Upper lobe of right lung (tissue), 1 donor: ENCODE measurements at places on chromosomes 2 and 18. TPM values are rescaled to one million over a fixed set of nuclear protein-coding genes. Genes with fewer than 3 reads are reported as not detected.

DNA sequence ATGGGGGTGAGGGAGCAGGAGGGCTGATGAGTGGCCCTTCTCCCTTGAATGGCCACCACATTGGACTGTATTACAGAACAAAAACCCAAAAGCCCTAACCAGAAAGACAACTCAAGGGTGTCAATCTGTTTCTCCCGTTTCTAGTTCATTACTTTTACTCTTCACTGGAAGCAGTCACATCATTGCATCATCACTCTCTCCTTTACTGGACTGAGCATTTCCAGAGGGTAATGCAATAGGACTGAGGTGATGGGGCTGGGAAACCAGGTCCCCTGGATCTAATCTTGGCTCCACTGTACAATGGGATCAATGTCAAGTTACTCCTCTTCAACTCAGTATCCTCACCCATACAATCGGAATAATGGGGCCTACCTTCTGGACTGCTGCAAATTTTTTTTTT, 56.1 kb downstream of the BCL2 start:
- no peaks in the 10 kb centered on the region for H3K27me3 ChIP-seq
- no peak overlapping the region for H3K27ac ChIP-seq
- no peak for DNase-seq
- H3K4me3 ChIP-seq = no peak overlapping the region
- H3K4me1 ChIP-seq = peaks cover 25% of the 10 kb centered on the region

GRCh38 chr18:38847326-38847725, 1281.7 kb upstream of the CELF4 start:
- no peak overlapping the region for H3K4me3 ChIP-seq
- no peaks in the 10 kb centered on the region for H3K4me1 ChIP-seq
- no peak overlapping the region for H3K27ac ChIP-seq
- H3K36me3 ChIP-seq = no peaks in the 10 kb centered on the region

DNA sequence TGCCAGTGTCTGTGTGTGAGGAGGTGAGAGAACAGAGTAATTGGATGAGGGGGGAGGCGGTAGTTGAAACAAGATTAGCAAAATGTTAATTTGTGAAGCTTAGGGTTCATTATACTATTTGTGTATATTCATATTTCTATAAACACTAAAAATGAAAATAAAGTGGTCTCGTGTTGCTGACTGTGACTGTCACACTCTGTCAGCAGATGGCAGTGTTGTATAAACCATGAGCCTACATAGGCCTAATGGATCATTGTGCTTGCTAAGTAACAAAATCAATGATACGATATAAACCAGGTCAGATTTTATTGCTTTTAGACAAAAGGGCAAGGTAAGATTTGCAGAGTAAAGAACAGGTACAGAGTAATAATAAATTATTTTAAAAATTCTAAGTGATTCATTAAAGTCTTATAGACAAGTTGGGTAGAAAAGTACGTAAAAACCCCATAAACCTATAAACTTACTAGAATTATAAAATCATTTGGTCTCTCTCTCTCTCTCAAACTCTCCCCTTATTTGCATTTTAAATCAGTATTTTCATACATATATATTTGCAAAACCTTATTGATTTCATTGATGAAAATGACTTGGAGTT, 182.7 kb downstream of the RPIA start:
- no peak overlapping the region for H3K27ac ChIP-seq
- H3K36me3 ChIP-seq = no peaks in the 10 kb centered on the region
- no peak for DNase-seq
- H3K27me3 ChIP-seq = no peaks in the 10 kb centered on the region
- H3K4me1 ChIP-seq = no peaks in the 10 kb centered on the region

DNA sequence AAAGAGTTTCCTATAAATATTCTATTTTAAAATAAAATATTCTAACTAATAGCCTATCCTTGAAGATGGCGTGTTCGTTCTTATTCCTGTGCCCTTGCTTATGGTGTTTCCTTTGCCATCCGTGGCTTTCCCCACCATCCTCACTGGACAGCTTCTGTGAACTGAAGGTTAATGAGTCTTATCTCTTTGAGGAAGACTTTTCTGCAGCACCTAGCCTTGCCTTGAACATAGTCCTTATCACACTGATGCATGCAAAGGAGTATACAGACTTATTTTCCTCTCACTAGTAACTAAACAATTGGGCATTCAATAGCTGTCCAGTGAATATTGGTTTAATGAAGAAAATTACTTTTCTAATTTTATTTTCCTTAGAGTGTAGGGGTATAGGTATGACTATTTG, 88.1 kb downstream of the GULP1 start:
- DNase-seq = no peak
- no peaks in the 10 kb centered on the region for H3K27me3 ChIP-seq
- no peaks in the 10 kb centered on the region for H3K4me1 ChIP-seq
- H3K4me3 ChIP-seq = no peak overlapping the region

CPLX4 gene
- total RNA-seq = not detected

- H3K36me3 ChIP-seq = no peaks in the 10 kb centered on the region
- H3K4me1 ChIP-seq = no peaks in the 10 kb centered on the region
- no peak overlapping the region for H3K4me3 ChIP-seq
- H3K27me3 ChIP-seq = no peaks in the 10 kb centered on the region
Observed at GRCh38 chr2:196415384-196415783, 224.1 kb upstream of the CCDC150 start.

EMILIN1 gene
- 84.6 TPM for total RNA-seq

CLIP4 gene
- total RNA-seq = 61.1 TPM

GRCh38 chr2:121689356-121689755, 40.1 kb upstream of the CLASP1 start:
- no peak overlapping the region for H3K27ac ChIP-seq
- no peaks in the 10 kb centered on the region for H3K36me3 ChIP-seq
- no peaks in the 10 kb centered on the region for H3K4me1 ChIP-seq
- no peak for DNase-seq
- no peaks in the 10 kb centered on the region for H3K27me3 ChIP-seq
- no peak overlapping the region for H3K4me3 ChIP-seq

VAMP8 gene
- total RNA-seq = 235 TPM

MAPK4 gene
- total RNA-seq = 7.0 TPM

- no peak overlapping the region for H3K4me3 ChIP-seq
- H3K4me1 ChIP-seq = no peaks in the 10 kb centered on the region
- peaks cover 5% of the 10 kb centered on the region for H3K36me3 ChIP-seq
- H3K27me3 ChIP-seq = no peaks in the 10 kb centered on the region
- DNase-seq = no peak
Observed at GRCh38 chr2:19963386-19963785, 26.5 kb downstream of the WDR35 start.

DNA sequence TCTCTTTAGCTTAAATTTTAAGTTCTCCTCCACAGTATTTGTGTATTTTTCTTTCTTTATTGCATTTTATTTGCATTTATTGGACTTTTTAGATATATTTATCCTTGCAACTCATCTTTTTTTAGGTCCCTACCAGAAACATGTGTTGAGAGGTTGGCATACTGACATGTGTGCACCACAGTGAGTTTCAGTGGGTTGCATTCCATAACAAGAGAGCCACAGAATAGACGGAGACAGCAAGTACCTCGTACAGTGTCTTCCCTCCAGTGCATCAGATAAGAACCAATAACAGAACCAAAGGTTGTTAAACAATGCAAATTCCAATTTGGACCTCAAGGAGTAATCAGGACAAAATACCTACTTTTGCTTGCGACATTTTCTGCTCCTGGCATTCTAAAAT, 111.9 kb downstream of the DNAH7 start:
- no peaks in the 10 kb centered on the region for H3K36me3 ChIP-seq
- H3K4me1 ChIP-seq = no peaks in the 10 kb centered on the region
- DNase-seq = no peak
- no peak overlapping the region for H3K4me3 ChIP-seq

TLX2 gene
- total RNA-seq = not detected

GRCh38 chr2:193988784-193989183, 1668.2 kb upstream of the SLC39A10 start:
- no peak for DNase-seq
- H3K27me3 ChIP-seq = no peaks in the 10 kb centered on the region
- H3K27ac ChIP-seq = no peak overlapping the region
- no peak overlapping the region for H3K4me3 ChIP-seq

DNA sequence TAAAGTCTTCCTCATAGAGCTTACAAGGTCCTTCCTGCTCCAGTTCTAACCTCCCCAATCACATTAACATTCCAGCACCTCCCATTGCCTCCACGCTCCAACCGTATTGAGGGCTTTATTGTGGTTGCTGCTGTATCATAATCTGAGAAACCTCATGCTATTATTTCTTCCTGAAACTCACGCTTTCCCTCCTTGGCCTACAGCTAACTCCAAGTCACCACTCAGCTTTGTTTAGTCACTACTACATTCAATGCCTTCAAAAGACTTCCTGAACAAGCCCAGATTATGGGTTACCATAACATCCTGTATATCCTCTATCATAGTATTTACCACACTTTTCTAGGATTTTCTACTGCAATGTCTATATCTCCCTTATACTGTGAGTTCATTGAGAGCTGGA, 230.4 kb downstream of the IKZF2 start:
- no peaks in the 10 kb centered on the region for H3K27me3 ChIP-seq
- no peak overlapping the region for H3K27ac ChIP-seq
- H3K36me3 ChIP-seq = no peaks in the 10 kb centered on the region
- DNase-seq = no peak
- H3K4me3 ChIP-seq = no peak overlapping the region
- H3K4me1 ChIP-seq = no peaks in the 10 kb centered on the region

DNA sequence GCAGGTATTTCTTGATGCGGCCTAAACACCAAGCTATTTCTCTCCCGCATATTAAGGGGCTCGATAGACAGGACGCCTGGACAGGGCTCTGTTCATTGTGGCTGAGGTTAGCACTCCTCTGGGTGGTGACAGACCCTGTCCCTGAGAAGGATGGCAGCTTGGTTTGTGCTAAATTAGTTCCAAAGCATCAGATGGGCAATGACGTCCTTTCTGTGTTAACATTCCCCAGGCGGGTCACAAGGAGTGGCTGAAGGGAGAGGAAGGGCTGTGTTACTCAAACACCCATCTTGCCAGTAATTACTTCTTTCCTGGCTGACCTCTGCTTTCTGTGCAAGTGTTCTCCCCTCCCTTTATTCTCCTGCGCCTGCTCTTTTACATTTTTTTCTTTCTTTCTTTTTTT, 75.0 kb downstream of the TMEM247 start:
- peaks cover 22% of the 10 kb centered on the region for H3K4me1 ChIP-seq
- no peak overlapping the region for H3K4me3 ChIP-seq
- peaks cover 13% of the 10 kb centered on the region for H3K36me3 ChIP-seq
- no peak overlapping the region for H3K27ac ChIP-seq
- no peaks in the 10 kb centered on the region for H3K27me3 ChIP-seq

DSG1 gene
- total RNA-seq = not detected

CHRNA1 gene
- total RNA-seq = 0.52 TPM

LIMS3 gene
- total RNA-seq = 3.1 TPM

- no peak overlapping the region for H3K4me3 ChIP-seq
- DNase-seq = no peak
- H3K27ac ChIP-seq = no peak overlapping the region
- no peaks in the 10 kb centered on the region for H3K36me3 ChIP-seq
- no peaks in the 10 kb centered on the region for H3K4me1 ChIP-seq
- H3K27me3 ChIP-seq = no peaks in the 10 kb centered on the region
Observed at GRCh38 chr2:235623111-235623510, 129.3 kb downstream of the AGAP1 start.

SANBR gene
- total RNA-seq = 11.1 TPM

- no peaks in the 10 kb centered on the region for H3K36me3 ChIP-seq
- no peak for DNase-seq
- H3K4me1 ChIP-seq = no peaks in the 10 kb centered on the region
- no peaks in the 10 kb centered on the region for H3K27me3 ChIP-seq
Observed at GRCh38 chr18:76391038-76391437, 104.0 kb downstream of the ZNF516 start.

KATNAL2 gene
- total RNA-seq = 3.1 TPM

OR6B2 gene
- total RNA-seq = not detected

DNA sequence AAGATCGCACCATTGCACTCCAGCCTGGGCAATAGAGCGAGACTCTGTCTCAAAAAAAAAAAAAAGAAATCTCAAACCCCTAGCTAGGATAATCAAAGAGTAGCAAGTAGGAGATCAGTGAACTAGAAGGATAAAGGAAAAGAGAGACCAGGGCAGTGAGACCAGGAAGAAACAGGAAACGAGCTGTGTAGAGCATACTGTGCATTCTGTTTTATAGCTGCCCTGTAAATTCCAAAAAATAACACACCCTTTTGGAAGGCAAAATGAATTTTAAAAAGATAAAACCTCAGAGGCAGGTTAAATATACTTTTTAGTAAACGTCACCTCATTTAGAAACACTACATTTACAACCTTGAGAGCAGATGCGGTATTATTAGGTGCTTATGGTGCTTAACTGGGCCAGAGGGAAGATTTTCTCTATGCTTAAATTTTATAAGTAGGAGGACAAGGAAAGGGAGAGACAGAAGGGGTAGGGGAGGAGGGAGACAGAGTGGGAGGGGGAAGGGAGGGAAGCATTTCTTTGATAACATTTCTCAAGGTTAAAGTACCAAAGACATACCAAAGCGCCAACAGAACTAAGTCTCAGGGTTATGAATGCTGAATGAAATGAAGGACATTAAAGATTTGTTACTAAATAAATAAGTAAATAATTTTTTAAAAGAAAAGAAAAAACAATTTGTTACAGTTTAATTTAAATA, 30.1 kb downstream of the FEZ2 start:
- no peaks in the 10 kb centered on the region for H3K36me3 ChIP-seq
- H3K4me1 ChIP-seq = peaks cover 8% of the 10 kb centered on the region
- DNase-seq = no peak
- H3K27ac ChIP-seq = no peak overlapping the region
- H3K4me3 ChIP-seq = no peak overlapping the region
